Right cardiac atrium (tissue), 5 donors: ENCODE measurements at places on chromosomes 6 and 20. TPM values are rescaled to one million over a fixed set of nuclear protein-coding genes. Genes with fewer than 3 reads are reported as not detected.

The ARMC2 gene
- 3.7 TPM for polyA plus RNA-seq

The TCF21 gene
- polyA plus RNA-seq, result 7.9 TPM

The ABHD16B gene
- 0.54 TPM for polyA plus RNA-seq

The SF3B5 gene
- polyA plus RNA-seq, result 173 TPM

The CSE1L gene
- 24.6 TPM for polyA plus RNA-seq

The GHRH gene
- polyA plus RNA-seq, result 19.5 TPM

The OPRM1 gene
- not detected for polyA plus RNA-seq

The DEFB132 gene
- polyA plus RNA-seq, result not detected

The NR2E1 gene
- not detected for polyA plus RNA-seq

The SLC35D3 gene
- 0.05 TPM for polyA plus RNA-seq

The ACOT13 gene
- 87.4 TPM for polyA plus RNA-seq

The ETV7 gene
- 0.18 TPM for polyA plus RNA-seq

The MOXD1 gene
- polyA plus RNA-seq, result 1.2 TPM
